Activated T-cell treated with anti-CD3 and anti-CD28 coated beads for 4 hours (primary cell): ENCODE measurements at places on chromosomes 4 and X.

DNA sequence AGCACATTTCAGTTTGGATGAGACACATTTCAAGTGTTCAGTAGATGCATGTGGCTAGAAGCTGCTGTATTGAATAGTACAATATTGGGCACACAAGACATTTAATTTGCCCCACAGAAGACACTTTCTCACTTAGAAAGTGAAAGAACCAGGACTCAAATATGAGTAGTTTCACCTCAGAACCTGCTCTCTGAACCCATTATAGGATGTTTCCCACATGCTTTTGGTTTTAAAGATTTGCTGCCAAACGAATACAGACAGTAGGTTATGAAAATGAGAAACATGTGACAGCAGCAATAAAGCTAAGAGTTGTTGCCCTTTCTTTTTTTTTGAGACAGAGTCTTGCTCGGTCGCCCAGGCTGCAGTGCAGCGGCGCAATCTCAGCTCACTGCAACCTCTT is 32.3 kb downstream of the C4orf54 start:
- no peak for DNase-seq

DNA sequence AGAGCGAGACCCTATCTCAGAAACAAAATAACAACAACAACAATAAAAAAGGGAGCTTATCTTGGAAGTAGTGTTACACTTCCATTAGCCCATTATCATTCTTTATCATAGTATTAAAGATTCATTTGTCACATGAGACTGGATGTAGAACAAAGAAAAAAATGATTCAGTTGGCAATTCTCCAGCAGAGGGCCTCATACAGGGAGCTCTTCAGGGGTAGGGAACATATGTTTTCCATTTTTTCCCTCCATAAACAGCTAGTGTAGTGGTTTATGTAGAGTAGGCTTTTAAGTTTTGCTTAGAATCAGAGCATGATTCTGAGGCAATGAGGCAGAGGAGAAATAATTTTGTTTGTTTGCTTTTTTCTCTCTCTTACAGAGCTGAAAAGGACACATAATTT is 5.8 kb downstream of the CPE start:
- no peak for DNase-seq

DNA sequence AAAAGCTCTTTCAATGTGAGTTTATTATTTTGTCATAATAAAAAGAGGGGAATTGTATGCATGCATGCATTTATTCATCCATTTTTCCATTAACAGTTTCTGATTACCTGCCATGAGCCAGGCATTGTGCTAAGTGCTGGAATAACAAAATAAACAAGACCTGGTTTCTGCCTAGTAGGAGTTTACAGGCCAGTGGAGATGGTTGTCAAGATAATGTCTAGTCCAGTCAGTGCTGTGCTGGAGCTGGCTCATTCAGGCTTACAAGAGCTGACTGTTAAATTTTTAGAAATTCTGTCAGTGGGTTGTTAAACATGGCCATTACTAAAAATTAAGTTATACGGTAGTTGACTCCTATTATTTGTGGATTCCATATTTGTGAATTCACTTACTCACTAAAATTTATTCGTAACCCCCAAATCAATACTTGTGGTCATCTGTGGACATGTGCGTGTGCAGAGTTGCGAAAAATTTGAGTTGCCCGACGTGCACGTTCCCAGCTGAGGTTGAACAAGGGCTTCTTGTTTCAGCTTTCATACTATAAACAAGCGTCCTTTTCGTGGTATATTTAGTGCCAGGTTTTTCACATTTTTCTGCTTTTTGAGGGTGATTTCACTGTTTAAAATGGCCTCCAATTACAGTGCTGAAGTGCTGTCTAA is 172.3 kb upstream of the RPS6KA3 start:
- no peak for DNase-seq

DNA sequence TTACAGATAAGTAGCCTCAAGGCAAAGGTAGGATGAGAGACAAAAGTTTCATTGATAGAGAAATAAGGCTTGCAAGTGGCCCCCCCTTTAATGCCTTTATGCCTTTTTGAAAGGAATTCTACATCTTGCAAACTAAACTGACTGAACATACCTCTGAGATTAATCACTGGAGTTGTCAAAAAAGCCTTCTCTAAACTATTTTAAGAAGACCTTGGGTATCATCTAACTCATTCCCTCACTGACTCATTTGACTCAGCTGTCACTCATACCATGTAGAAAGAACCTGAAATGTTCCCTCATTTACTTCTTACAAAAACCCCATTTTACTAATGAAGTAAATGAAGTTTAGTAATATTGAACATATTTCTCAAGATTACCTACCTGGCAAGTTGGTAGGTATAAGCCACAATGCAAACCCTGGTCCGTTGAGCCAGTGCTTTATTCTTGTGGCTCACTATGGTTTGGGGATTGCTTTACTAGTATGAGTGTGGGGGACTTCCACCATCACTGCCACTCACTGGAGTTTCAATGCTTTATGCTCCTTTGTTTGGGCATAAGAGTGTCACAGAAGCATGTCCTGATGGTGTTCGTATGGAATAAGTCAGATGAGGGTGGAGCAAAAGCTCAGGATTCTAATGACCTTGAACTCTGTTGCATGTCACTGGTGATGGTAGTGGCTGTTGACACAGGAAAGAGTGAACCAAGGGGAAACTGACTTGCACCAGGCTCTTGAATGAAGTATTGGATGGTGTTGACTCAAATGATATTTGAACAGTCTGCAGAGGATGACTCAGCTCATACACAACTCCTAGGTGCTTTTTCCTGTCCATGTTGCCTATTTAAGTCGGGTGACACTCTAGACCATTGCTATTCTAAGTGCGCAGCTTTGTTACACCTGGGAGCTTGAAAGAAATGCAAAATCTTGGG is 305.5 kb upstream of the EMCN start:
- no peak for DNase-seq

- DNase-seq = no peak
Observed at GRCh38 chr4:136121426-136121825, 1410.9 kb downstream of the PCDH18 start.

- DNase-seq = no peak
Observed at GRCh38 chr4:145909281-145909715, 29.3 kb downstream of the ZNF827 start.

GRCh38 chr4:54959651-54960116 is 165.7 kb downstream of the KDR start:
- DNase-seq = no peak

DNA sequence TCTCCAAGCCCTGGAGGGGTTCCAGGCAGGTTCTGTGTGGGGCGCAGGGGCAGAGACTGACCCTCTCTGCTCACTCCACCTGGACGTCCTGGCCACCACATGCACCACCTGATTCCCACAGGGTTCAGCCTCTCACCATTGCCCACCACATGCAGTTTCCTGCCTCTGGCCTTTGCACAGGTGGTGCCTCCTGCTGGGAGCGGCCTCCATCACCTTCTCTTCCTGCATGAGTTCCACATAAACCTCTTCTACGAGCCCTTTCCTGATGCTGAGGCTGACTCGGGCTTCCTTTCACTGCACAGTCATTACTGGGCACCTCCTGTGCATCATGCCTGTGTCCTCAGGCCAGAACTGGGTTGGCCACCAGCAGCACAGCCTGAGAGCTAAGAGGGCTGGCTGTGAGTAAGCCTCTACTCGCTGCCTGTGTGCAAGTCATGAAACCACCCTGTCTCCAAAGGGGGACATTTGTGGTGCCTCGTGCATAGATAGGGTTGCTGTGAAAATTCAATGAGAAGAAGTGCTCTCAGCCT is 19.9 kb downstream of the MAN2B2 start:
- no peak for DNase-seq

DNA sequence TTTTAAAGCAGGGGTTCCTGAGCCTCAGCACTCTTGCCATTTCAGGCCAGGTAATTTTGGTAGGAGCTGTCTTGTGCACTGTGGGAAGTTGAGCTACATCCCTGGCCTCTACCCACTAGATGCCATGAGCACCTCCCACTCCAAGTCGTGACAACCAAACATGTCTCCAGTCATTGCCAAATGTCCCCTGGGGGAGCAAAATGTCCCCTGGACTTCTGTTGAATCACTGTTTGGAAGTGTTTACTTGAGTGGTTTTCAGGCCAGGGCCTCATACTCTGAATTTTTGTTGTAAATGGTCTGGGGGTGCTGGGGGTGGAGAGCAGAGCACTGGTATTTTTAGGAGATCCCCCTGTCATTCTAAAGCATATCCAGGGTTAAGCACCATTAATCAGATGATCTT is 3.2 kb downstream of the PDK3 start:
- DNase-seq = no peak

DNA sequence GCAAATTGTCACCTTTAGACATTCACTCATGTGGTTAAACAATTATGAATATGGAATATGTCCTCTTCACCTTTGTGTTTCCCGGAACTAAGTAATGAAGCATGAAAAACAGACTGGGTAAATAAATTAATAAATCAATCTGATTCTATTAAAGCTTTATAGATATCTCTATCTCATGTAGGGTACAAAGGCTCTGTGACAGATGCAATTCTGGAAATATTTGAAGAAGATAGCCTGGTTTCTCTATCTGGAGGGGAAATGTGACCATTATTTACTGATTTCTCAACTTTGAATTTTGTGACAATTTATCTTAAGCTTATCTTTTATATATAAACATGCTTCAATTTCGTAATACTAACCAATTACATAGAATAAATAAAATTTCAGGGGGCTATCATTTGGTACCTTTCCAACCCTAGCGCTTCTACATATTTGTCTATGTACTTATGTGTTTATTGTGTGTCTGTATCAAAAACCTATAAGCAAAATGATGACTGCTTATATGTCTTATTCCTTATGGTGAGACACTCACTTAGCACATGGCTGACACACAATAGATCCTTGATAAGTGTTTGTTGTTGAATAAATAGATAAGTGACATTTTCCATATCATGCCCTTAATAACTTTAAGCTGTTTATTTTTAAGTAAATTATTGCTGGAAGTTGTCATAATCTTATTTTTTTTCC is 9.9 kb downstream of the CTSO start:
- DNase-seq = no peak

DNA sequence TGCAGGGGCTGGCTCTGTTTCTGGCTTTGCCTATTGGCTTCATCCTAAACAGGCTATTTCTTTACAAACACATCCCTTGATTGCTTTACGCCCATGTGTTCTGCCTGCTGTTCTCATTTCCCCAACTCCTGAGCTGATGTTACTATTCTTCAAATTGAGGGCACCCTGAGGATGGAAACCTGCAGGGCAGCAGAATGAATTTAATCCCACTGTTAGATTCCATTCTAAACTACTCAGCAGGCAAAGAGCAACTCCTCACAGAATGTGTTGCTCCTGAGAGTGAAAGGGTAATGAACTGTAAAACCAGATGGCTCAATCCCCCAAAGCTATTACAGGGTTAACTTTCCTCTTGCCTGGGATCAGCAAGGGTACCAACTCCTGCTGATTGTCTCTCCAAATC is 75.7 kb downstream of the ANKRD50 start:
- no peak for DNase-seq

DNA sequence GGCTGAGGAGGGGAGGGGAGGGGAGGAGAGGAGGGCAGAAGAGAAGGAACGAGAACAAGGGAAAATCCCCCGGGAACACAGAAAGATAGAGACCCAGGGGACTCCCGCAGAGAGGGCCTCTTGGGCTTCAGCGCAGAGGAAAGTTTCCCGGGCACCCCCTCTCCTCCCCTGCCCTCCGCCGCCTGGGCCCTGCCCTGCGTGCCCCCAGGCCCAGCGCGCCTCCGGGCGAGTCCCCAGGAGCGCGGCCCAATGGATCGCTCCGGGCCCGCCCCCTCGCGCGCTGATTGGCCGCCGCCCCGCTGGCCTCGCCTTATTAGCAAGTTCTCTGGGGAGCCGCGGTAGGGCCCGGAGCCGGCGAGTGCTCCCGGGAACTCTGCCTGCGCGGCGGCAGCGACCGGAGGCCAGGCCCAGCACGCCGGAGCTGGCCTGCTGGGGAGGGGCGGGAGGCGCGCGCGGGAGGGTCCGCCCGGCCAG is at the start of gene MSX1:
Gene MSX1, plus strand, starts transcription at position 341 of the 474 bp plus-strand sequence. CDS start 235 bp downstream, outside the sequence.
- DNase-seq = peak; percentile 16

GRCh38 chrX:1676866-1677265 is 62.0 kb downstream of the ASMT start:
- no peak for DNase-seq

DNA sequence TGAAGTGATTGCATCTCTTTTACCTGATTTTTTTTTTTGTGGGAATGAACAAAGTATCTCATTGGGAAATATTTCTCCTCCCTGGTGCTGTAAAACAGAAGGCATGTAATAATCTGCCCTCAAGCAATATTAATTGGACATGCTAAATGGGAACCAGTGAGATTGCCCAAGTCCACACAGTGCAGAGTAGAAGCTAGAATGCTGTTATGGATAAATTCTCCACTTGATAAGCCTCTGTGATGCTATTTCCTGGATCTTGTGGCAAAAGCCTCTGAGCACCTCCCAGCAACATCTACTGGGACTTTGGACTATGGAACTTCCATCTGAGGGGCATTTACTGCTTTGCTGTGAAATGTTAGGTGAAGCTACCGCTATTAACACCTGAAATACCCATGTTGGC is 46.9 kb upstream of the YTHDC1 start:
- no peak for DNase-seq

GRCh38 chr4:38946919-38947318 is 79.3 kb downstream of the FAM114A1 start:
- no peak for DNase-seq

DNA sequence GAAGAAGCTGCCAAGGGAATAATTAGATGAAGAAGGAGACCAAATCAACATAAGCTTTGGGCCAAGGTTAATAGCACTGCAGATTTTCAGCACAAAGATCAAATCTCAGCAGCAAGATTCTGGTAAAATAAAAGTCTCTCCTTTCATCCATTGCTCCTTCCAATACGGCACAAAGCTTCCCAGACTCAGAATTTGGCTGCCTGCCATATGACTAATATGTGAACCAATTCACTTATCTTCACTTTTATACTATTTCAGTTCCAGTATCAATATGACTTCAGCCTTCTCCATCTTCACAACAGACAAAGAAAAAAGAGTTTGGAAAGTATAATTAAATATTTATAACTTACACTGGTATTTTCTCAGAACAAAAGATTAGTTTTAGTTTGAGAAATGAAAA is 978.3 kb upstream of the GRID2 start:
- DNase-seq = no peak

- no peak for DNase-seq
Observed at GRCh38 chr4:187603093-187604025, 392.2 kb upstream of the ZFP42 start.

GRCh38 chr4:81806485-81806884 is 334.8 kb upstream of the RASGEF1B start:
- no peak for DNase-seq

- DNase-seq = no peak
Observed at GRCh38 chr4:69781458-69782418, 21.3 kb upstream of the SULT1B1 start.

GRCh38 chrX:39301036-39301435 is 499.8 kb downstream of the MID1IP1 start:
- DNase-seq = no peak

- DNase-seq = no peak
Observed at GRCh38 chr4:81723927-81724587, 252.3 kb upstream of the RASGEF1B start.

- DNase-seq = no peak
Observed at GRCh38 chr4:88697141-88697540, 488 bp downstream of the NAP1L5 start.

- DNase-seq = no peak
Observed at GRCh38 chrX:99192421-99192820, 1217.7 kb downstream of the PCDH19 start.

- no peak for DNase-seq
Observed at GRCh38 chrX:24493740-24494581, 28.9 kb downstream of the PDK3 start.
